NCI-H1694 (cell line): ENCODE measurements at places on chromosomes 3 and 15.

- no peak for DNase-seq
These were observed 27.1 kb downstream of the FAH start for GRCh38 chr15:80179935-80180334.

DNA sequence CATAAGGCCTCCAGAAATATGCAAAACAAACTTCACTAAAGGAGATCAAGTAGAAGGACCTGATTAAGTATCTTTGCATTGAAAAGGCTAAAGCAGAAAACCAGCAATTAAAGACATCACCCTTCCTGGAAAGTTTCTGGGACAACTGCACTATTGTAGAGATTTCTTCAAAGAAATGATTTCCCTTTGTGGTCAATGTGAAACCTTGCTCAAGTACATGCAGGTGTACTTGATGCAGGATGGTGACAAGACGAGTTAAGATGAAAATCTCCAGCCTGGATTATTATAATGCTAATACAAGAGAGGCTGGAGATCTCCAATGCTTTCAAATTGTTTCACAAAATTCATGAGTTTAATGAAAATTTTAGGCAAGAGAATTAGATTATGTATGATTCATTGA is 208.4 kb downstream of the TIGIT start:
- DNase-seq, result no peak

DNA sequence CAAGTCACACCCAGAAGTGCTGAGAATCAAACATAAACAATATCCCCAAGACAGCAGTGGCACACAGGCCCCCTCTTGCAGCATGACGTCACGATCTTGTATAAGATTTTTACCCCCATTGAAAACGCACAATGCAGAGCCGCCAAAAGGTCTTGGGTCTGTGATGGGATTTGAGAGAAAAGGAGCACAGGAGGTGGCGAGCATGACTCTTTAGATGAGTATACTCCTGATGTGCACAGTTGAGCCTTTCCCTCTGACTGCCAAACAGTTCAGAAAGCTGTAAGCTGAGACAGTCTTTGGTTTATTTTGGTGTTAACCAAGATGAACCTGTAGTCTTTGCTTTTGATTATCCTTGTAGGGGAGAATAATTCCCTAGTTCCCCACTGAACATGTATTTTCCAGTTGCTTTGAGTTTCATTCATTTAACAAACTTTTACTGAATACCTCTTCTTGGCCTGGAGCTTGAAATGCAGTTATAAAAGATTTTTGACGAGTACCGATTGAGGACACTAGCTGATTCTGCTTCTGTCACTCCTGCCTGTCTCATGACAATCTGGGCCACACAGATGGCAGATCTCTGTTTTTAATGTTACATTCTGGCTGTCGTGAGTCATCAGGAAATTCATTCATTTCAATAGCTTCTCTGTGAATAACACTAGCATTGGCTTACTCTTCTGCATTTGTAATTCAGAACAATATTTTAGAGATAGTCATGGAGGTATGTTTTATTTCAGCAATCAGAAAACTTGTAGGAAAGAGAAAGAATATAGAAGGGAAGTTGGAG is 28.9 kb downstream of the CFAP91 start:
- DNase-seq, result peak; percentile 57

DNA sequence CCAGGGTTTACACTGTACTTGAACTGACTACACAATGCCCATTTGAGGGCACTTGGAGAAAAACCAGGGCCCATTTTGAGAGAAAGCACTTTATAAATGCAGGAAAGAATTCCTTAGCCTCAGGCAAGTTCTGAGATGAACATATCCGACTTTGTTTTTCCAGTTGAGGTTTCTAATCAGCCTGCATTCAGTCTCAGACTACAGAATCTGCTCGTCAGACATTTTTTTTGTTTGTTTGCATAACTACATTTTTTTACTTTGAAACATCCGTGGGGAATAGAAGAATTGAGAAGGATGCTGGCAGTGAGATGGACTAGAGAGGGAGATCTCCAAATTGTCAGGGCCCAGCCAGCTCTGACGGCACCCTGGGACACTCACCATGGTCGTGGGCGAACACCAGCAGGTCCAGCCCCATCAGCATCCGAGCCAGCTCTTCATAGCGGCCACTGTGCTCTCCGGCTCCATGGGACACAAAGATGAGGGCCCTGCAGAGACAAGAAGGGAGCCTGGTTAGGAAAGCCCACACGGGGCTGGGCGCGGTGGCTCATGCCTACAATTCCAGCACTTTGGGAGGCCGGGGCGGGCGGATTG is 40.8 kb downstream of the MGLL start:
- no peak for DNase-seq

- no peak for DNase-seq
These were observed 21.9 kb downstream of the EID1 start for GRCh38 chr15:48899793-48900192.

- no peak for DNase-seq
These were observed 9.2 kb upstream of the MCCC1 start for GRCh38 chr3:183108470-183108869.

- DNase-seq, result no peak
These were observed 23.7 kb downstream of the OXNAD1 start for GRCh38 chr3:16288664-16289063.

DNA sequence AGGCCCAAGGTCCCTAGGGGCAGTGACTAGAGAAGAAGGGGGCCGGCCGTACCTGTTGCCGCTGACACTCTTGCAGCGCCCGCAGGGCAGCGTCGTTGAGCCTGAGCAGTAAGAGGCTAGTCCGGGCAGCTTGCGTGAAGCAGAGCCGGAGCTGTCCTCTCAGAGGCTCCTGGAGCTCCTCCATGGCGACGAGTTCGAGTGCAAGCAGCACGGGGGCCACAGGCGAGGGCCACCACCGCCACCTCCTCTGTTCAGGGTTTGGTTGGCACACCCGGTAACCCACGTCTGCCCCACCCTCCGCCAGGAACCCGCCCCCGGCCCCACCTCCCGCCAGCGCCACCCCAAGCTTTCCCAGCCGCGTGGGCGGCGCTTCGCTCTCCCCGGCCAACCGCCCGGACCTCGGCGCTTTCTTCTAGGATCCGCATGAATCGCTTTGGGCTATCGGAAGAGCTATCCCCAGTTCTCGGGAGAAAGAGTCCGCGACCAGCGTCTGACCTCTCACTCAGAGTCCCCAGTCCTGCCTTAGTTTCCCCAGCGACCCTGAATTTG is at the start of gene ELL3:
Gene ELL3 (minus strand): TSS at position 249 of the 549 bp plus-strand sequence. CDS start 65 bp downstream, at position 184.
- peak; percentile 37 for DNase-seq

DNA sequence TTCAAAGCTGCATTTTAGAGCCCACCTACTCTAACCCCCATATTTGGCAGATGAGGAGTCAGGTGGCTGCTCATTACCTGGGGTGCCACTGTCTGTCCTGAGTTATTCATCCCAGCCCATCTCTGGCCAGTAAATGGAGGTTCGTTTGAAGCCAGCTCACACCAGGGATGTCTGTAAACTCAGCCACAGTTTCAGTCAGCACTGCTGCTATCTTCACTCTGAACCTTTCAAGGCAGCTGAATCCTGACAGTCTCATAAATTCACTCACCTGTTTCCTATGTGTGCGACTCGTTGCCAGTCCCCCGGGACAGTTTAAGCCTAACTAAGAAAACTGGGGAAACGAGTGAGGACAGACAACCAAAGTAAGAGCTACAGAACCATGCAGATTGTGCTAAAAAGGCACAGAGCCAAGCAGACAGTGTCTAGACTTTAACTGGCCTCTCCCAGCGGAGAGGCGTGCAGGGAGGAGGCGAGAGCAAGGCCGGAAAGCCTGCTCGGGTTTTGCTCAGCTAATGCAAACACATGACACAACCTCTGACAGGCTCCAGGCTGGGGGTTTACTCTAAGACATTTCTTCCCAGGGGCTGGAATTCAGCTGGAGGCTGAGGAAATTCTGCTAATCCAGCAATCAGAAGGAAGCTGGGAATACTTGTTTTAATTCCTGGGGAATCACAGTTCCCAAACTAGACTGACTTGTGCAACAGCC is 12.0 kb downstream of the FSTL1 start:
- DNase-seq, result no peak

DNA sequence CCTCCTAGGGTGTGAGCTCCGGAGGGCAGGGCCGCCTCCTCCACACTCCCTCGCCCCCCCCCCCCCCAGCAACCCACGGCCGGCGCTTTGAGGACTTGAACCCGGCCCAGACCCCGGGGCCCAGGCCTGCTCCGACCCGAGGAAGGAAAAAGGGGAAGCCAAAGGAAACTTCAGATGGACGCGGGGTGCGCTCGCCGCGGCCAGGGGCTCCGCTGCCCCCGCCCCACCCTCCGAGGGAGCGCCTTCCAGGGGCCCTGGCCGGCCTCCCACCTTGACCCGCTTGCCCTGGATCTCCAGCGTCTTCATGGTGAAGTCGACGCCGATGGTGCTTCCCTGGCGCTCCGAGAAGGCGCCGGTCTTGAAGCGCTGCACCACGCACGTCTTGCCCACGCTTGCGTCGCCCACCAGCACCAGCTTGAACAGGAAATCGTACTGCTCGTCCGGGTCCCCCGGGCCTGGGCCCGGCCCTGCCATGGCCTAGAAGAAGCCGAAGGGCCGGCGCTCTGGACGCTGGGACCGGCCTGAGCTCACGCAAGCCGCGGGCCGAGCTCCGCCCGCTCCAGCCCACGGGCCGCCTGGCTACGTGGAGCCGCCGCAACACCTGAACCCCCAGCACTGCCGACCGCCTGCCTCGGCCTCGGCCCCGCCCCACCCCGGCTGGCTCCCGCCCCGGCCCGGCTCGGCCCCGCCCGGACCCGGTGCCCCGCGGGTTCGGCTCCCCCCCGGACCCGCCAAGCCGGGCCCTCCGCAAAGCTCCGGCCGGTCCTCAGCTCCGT is 400 bp downstream of the RAB43 start:
- no peak for DNase-seq

DNA sequence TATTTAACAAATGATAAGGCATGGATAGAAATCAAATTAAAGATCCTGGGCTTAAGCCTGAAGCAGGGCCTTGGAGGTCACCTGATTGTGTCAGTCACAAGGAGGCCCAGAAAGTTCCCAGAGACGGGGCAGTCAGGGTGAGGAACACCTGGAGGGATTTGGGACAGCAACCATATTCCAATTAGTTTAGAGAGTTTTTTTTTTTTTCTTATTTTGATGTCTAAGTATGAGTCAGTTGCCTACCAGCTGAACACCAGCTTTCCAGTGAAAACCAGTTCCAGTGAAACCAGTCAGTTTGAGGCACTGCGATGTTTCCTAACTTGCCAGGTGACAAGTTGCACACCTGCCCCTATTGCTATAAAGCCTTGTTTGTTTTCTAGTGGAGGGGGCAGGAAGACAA is 350.7 kb upstream of the AZI2 start:
- DNase-seq, result no peak

GRCh38 chr3:114942773-114943172 is 204.3 kb downstream of the ZBTB20 start:
- no peak for DNase-seq

DNA sequence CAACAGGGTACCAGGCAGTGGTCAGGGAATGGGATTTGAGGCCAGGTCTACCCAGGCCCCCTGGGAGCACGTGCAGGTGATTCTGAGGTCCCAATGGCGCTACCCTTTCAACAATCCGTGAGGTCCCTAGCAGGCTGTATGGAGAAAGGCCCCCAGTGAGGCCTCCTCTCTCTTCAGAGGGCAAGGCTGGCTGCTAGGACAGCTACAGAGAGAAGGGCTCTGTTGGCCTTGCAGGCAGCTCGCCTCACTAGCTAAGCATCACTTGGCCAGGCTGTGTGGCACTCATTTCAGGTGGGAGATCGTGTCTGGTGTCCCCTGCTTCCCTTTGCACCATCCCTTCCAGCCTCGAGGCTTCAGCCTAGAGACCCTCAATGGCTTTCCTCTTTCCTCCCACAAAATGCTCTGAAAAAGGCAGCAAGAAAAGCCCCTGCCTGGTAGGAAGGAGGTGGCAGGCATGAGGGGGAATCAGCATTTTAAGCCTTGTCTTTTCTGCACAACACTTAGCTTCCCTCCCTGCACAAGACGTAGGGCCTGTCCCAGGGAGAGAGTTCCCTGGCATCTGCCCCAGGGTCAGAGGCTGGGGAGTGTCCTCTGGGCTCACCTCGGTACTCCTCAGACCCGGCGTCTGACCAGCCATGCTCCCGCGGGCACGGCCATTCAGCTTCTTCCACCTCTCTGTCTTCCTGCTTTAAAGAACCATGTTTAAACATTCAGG is 111.8 kb downstream of the ASB7 start:
- DNase-seq, result no peak

DNA sequence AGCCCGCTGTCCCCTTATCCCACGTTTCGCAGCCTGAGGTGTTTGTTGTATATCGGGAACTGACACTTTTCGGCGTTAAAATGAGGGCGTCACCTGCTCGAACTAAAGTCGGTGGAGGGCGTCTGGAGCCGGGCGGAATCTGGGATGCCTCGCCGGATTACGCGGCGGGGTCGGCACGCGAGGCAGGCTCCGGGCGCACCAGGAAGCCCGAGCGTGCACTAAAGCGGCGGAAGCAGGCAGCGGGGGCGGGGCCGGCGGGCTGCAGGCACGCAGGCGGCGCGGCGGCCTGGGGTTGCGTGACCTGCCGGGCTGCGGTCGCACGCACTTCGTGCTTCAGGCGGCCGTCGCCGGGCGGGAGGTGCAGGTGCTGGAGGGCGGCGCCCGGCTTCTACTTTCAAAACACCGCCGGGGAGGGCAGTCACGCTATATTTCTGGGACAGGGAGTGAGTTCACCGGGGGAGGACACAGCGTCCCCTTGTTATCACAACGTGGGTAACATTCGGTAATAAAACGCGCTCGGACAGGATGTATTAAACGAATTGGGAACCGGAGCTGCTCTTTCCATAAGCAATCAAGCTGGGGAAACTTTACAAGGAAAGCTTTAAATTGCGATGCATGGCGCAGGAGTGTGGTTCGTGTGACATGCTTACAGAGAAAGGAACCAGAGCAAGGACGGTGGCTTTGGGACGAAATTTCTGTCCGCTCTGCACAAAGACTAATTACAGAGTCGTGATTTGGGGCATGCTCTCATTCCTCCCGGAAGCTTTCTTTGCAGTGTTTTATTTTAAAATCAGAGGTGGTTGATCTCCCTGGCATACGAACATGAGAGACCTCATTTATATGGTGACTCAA is 9.1 kb upstream of the LEKR1 start:
- DNase-seq, result no peak

DNA sequence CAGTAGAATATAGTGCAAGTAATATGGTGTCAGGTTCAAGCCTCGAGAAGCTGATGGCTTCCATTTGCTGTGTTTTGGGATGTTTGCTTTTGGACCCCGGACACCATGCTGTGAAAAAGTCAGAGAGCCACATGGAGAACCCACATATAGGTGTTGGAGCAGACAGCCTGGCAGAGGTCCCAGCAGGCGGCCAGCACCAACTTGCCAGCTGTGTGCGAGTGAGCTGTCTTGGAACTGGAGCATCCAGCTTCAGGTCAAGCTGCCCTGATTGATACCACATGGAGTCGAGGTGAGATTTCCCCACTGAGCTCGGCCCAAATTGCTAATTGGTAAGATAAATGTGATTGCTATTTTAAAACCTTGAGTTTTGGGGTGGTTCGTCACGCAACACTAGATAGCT is 185.7 kb upstream of the TBL1XR1 start:
- DNase-seq, result no peak

DNA sequence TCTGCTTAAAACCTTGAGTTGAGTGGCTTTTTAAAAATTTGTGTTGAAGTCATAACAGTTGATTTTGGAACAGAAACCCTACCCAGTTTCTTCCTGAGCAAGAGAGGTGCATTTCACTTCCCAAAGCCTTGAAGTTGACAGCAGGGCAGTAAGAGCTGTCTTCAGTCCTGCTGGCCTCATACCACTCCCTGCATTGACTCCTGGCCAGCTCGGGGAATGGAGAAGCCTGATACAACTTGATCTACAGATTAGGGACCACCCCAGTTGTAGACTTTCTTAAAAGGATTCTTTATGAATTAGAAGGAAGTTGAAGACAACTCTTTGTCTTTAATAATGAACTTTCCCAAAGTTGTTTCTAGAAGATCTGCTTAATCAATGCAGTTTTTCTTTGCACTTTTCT is 90.6 kb upstream of the FLNB start:
- DNase-seq, result no peak
